ENCODE measurements at places on chromosomes 4 and X.
A peak's percentile ranks its signal among the peaks of the same experiment; 100 is the strongest.

- DNase-seq = no peak
Measured at GRCh38 chr4:3452376-3452775, 10.6 kb downstream of the HGFAC start.

GRCh38 chrX:24276015-24276414 is 37.9 kb downstream of the SUPT20HL2 start:
- DNase-seq = no peak

DNA sequence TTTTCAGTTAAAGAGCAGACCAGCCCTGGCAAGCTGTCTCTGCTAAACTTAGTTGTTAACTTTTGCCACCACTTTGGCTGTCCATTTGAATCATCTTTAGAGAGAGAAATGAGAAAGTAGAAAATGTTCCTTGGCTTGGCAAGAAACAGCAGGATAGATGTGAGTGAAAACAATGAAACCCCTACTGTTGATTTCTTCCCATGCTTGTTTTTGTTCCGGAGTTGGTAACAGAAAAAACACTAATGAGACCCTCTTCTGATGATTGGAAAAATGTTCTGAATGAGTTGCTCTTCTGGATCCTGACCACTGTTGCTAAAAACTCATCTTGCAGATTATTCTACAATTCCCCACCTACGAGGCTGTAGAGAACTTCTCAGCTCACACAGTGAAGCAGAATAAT is 203.3 kb downstream of the MAPK10 start:
- no peak for DNase-seq

DNA sequence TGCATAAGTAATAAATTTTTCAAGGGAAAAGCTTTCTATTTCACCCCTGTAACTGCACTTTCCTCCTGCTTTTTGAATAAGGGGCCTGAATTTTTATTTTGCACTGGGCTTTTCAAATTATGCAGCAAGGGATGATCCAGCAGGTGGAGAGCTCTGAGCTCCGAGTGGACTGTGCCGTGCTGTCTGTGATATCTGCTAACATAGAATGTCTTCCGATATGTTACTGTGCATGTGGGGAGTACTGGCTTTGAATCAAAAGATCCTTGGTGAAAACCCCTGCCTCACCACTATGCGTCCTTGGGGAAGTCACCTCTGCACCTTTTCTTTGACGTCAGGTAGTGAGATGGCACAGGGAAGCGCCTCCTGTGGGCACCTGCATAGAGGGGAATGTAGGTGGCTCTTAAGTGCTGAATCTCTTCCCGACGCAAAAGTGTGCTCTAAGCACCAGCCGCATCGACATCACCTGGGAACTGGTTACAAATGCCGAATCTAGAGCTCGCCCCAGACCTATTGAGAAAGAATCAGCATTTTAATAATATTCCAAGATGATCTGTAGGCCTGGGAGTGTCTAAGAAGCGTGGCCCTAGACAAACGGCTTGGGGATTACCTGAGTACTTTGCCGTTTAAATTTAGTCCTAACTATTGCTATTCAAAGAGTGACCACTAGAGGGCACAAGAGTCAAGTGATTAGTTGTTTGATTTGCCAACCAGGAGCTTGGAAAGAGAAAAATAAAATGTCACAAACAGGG is 19.2 kb upstream of the WFS1 start:
- DNase-seq = peak; percentile 60

DNA sequence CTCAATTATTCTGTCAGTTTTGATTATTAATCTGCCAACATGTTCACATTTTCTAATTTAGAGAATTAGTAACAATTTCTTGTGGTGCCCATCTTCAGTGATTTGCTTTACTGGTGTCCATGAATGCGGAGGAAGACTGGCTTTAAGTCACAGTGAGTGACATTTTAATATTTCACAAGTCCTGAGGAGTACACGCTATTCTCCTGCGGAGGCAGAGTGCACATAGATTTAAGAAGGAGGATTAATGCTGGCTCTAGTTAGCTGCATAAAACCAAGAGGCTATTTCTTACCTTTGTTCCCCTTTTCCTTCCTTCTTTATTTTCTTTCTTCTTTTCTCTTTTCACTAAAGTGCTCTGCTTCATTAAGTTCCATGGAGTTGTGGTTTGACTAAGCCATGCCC is 495.2 kb upstream of the IGFBP7 start:
- DNase-seq = no peak

DNA sequence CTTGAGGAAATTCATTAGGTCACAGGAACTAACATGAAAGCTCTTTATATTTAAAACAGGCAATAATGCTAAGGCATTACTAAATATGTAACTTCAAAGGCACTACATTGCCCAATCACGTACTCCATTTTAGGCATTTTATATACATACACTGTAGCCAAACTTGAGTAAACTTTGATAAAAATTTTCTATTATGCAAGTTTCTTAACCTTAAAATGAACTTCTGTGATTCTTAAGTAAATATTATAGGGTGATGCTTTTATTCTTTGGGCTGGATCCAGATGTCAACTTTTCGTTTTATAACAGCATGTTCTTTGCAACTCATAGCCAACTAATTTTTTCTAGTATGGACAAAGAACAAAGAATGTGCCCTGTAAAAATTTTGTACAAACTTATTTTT is 28.3 kb upstream of the MAP9 start:
- no peak for DNase-seq

GRCh38 chr4:6750286-6751221 is 32.0 kb upstream of the KIAA0232 start:
- no peak for DNase-seq

DNA sequence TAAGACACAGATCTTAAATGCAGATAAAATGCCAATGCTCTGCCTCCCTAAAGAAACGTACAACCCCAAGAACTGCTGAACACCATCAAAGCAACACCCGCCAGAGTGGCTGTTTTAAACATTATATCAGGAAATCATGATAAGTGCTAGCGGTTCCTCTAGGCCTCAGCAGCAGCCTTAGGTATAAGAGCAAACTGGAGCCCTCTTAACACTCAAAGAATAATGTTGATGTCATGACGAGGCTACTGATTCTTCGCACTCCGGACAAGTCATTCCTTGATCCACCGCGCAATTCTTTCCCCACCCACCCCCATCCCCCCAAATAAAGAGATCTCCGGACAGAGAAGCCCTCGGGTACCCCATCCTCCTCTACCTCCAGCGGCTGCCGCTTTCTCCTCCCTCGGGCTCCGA is 507 bp downstream of the LIN54 start:
- DNase-seq = peak; percentile 25

DNA sequence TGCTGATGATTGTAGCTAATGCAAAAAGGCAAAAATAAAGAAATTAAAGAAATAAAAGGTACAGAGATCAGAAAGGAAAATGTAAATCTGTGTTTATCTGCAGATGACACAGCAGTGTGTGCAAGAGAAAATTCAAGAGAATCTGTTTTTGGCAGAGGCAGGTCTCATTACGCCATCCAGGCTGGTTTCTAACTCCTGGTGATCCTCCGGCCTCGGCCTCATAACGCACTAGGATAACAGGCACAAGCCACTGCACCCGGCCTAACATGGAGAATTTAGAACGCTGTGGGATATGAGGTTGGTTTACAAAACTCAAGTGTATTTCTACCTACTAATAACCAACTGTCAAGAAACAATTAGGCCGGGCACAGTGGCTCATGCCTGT is 29.4 kb downstream of the CTBP1 start:
- DNase-seq = no peak

GRCh38 chr4:169305651-169306050 is 34.9 kb upstream of the SH3RF1 start:
- DNase-seq = no peak

- no peak for DNase-seq
Measured at GRCh38 chr4:6372649-6373525, 99.5 kb downstream of the PPP2R2C start.
